Stimulated activated CD4-positive, alpha-beta T cell treated with anti-CD3 and anti-CD28 coated beads, Interleukin-12 subunit alpha, Interleukin-12 subunit beta, amount 100 ng/mL, for 48 hours (primary cell): ENCODE measurements at places on chromosomes 12 and 14.

DNA sequence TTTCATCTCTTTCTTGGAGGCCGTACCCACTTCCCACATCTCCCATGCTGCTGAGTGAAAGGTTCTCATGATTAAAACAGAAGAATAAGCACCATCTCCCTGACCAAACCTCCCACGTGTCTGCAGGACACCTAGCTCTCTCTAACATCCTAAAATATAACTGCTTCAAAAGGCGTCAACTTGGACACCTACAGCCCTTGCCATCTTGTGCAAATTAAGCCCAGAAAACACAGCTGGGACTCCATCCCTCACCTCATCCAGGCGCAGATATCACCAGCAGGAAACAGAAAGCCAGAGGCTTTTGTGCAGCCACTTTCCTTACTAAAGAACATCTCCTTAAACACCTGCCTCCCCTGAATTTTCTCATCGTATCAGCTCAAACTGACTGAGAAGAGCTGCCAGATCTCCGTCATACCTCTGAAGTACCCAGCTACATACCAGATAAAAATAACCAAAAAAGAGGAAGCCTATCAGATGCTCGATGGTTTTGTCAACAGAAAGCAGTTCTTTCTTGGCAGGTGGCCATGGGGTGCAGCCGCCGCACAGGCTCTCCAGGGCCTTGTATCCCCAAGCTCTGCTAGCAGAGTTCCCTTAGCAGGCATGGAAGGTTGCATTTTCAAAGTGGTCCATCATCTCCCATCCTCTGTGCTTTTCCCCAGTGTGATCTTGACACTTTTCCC, 28.8 kb downstream of the MAP3K9 start:
- DNase-seq, result no peak

DNA sequence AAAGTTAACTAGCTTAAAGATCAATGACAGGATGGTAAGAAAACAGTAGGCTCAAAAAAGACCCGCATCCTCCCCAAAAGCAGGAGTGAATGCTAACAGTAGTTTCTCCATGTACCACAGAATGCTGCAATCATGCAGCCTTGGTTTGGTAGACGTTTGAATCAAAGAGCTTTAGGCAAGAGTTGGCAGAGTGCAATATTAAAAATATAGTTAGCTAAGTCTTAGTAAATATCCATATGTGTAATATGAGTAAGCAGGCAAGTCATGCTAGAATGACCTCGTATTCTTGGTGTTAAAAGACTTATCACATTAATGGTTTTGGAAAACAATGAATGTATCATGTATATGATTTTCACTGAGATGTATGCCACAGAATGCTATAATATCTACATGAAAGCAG, 18.8 kb upstream of the KLRF1 start:
- DNase-seq, result no peak

DNA sequence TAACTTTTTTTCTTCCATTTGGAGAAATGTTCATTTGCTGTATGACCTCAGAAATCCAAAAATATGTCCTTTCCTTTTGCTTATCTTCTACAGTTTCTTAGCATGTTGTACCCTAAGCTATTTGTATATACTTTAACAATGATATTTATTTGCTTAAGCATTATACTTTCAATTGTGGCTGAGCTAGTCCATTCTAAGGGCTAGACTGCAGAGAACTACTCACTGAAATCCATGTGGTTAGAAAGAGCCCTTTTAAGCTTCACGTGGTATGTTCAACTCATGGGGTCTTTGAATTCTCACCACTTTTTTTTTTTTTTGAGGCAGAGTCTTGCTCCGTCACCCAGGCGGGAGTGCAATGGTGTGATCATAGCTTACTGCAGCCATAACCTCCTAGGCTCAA, 122.5 kb downstream of the HMGA2 start:
- DNase-seq, result no peak

DNA sequence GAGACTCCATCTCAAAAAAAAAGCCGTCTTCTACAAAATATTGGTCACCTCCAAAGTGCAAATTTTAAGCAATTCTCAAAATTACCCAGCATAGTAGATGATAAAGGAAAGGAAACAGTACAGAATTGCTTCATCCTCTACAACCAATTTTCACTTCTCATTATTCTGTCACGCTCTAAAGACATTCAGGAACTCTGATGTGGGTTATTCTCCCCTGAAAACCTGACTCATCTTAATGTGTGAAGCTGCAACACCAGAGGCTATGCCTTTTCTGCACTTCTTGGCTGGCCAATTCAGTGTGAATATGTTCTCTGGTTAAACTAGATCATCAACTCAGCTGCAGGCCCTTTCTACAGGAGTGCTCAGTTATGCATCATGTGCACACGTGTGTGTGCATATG, 11.0 kb downstream of the PTGER2 start:
- DNase-seq, result peak; percentile 21
